Stimulated activated CD4-positive, alpha-beta T cell treated with anti-CD3 and anti-CD28 coated beads, Interleukin-15, amount 100 ng/mL, for 1 hour (primary cell): ENCODE measurements at places on chromosomes 13 and 19.
A peak's percentile ranks its signal among the peaks of the same experiment; 100 is the strongest.

GRCh38 chr19:45173816-45174215, 4.2 kb downstream of the TRAPPC6A start:
- DNase-seq = no peak

- peak; percentile 23 for DNase-seq
These were observed 523 bp downstream of the ELAVL1 start for GRCh38 chr19:8004723-8005513.

GRCh38 chr13:52950436-52950956, 78.1 kb upstream of the OLFM4 start:
- no peak for DNase-seq

GRCh38 chr19:7637374-7638256, 705 bp downstream of the STXBP2 start:
- no peak for DNase-seq

- DNase-seq = no peak
These were observed 27.5 kb upstream of the KATNAL1 start for GRCh38 chr13:30334663-30335386.

- DNase-seq = no peak
These were observed 10.3 kb upstream of the MEDAG start for GRCh38 chr13:30895773-30896172.

GRCh38 chr19:49145573-49146407, 9.4 kb downstream of the HRC start:
- peak; percentile 53 for DNase-seq

DNA sequence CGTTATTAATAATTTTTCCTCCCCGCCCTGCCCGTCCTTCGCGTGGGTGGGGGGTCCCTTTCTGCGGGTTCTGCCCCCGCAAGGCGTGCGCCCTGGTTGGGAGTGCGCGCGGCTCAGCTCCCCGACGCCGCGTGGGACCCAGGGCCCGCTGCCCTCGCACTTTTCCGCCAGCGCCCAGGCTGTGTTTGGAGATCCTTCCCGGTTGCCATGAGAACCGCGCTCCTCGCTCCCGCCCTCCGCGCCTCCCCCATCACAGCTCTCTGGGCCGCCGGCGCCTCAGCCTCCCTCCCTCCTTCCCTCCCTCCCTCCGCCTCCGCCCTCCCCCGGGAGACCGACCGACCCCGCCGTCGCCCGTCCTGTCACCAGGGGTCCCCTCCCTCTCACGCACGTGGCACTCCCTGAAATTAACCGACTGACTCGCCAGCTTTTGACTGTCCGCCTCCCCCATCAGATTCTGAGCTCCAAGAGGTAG, 2.4 kb upstream of the SSBP4 start:
- DNase-seq = no peak

GRCh38 chr13:113765564-113765910, 6.5 kb downstream of the TMEM255B start:
- DNase-seq = no peak
